NCI-H2081 treated with DMSO at 0.1 percent for 48 hours (cell line): ENCODE measurements at places on chromosomes 7 and 10.

GRCh38 chr10:8830048-8830447 is 775.6 kb downstream of the GATA3 start:
- no peak for DNase-seq

DNA sequence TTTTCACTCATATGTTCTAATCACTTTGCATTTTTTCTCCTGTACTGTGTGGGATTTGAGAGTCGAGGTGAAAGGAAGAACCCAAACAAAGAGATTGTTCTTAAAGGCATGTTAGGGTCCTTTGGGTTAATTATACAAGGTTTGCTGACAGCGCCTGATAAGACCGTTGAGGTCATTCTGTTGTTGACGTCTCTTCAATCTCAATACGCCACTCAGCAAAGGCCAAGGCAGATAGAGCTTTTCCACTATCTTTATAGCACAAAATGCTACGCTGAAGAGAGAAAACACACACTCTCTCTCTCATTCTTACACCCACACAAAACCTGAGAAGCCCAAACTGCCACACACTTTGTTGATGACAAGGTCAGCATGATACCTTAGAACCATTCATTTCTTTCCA is 228.7 kb downstream of the CNTNAP2 start:
- DNase-seq: no peak

- DNase-seq: no peak
Measured at GRCh38 chr10:51718804-51719291, 19.5 kb upstream of the CSTF2T start.

- no peak for DNase-seq
Measured at GRCh38 chr10:44575601-44576380, 190.9 kb upstream of the CXCL12 start.

DNA sequence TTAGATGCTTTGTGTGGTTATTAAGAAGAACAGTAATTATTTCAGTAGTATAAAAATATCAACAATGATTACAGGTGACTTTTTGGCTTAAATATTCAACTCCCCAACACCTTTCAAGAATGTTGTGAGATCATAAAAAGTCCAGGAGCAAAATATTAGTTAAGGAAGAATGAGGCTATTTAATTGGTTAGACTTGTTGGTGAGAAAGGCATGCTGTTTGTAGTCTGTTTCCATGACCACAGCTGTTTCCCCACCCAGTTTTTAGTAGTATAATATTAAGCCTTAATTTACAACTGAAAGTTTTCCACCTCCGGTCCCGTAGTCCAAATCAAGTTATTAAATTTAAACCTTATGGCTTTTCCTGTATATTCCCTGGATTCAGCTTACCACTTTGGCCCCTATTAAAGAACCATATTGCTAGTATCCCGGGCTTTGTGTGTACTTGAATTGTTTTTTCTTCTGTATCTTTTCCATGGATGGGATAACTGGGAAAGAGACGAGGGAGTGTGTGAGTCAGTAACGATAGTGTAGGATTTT is 133.3 kb downstream of the CELF2 start:
- no peak for DNase-seq

DNA sequence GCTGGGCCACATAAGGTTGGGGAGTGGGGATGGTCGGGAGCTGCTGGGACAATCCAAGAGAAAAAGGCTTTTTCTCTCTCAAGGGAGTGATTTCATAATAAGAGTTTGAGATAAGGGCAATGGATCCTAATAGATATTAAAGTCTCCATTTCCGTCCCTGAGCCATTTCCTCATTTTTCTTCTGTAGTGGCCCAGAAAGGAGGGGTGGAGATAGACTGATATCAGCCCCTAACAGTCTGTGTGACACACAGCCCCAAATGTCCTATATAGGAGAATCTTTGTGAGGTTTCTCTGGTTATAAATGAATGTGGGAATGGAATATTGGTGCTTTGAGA is 35.2 kb downstream of the PRSS2 start:
- DNase-seq: no peak

- no peak for DNase-seq
Measured at GRCh38 chr7:131769241-131769640, 212.8 kb upstream of the PODXL start.

GRCh38 chr10:89458291-89458690 is 43.9 kb downstream of the IFIT5 start:
- DNase-seq: no peak

DNA sequence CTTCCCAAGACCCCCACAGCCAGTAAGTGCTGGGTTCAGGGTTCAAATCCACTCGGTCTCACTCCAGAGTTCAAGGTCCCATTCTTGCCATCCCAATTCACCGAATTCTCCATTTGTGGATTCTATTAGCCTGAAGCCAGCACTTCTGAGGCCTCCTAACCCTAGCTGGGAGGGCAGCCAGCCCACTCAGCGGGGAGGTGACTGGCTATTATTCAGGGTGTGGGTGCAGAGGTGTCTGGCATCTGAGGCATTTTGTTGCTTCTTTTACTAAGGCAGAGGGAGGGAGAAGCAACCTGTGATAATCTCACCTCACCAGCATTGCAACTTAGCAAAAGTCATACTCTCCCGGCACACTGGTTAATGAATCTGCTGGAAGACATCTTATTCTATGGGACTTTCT is 8.7 kb upstream of the PTPRN2 start:
- DNase-seq: no peak

DNA sequence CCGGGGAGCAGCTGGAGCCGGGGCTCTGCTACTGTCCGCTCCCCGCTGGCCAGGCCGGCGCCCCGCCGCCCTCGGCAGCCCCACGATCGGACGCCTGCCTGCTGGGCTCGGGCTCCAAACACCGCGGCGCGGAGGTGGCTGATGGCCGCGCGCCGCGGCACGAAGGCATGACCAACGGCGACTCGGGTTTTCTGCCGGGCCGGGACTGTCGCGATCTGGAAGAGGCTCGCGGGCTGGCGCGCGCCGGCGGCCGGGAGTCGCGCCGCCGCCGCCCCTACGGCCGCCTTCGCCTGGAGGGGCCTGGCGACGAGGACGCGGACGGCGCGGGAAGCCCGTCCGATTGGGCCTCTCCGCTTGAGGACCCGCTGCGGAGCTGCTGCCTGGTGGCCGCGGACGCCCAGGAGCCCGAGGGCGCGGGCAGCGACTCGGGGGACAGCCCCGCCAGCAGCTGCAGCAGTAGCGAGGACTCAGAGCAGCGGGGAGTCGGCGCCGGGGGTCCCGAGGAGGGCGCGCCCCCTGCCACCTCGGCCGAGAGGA is 570 bp downstream of the TBC1D12 start:
- DNase-seq: no peak

GRCh38 chr10:125859128-125859817 is 21.8 kb downstream of the DHX32 start:
- no peak for DNase-seq

- no peak for DNase-seq
Measured at GRCh38 chr10:31134311-31134952, 102.8 kb upstream of the ZNF438 start.

DNA sequence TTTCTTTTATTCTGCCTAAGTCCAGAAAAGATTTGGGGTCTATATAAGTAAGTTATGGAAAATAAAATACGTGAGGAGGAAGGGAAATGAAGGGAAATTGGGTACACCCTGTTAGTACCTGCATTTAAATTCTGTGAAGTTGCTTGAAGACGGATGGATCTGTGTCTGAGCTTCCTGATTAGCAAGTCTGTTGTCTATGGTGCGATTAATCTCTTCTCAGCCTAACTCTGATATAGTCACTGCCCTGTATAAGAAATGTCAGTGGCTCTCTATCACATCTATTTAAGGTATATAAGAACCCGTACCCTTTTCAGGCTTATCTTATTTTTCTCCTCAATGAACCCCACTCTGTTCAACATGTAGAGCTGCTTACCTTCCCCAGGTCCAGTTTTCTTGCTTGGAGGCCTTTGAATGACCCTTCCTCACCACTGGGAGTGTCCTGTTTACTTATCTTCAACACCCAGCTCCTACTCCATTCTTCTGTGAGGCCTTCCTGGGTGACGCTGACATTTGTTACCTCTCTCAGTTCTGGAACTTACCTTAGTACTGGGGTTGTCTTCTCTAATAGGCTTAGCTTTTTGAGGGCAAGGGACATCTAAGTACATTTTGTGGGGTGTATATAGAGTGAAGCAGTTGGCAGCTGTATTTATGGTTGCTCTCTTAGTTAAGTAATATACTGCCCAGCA is 149.6 kb upstream of the PRPS1L1 start:
- DNase-seq: no peak

GRCh38 chr10:91677911-91678310 is 45.0 kb upstream of the PPP1R3C start:
- DNase-seq: no peak

GRCh38 chr7:98930921-98931320 is 52.6 kb downstream of the TRRAP start:
- no peak for DNase-seq

- no peak for DNase-seq
Measured at GRCh38 chr10:51960494-51960895, 261.1 kb upstream of the CSTF2T start.

GRCh38 chr10:75612904-75613684 is 181.7 kb downstream of the LRMDA start:
- no peak for DNase-seq

DNA sequence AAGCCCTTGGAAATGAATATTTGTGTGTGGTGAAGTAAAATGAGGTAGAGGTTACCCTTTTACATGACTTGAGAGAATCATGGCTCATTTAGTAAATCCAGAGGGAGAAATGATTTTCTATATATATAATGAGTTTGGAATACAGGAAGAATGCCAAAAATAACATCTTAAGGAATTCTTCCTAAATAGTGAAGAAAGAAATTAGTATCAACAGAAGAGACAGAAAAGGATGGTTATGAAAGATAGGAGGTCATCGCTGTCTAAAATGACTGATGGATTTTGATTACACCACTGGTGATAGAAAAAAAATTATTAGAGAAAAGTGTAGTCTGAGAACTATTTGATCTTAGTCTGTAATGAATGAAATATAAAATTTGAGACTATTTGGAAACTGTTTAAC is 283.0 kb downstream of the ADK start:
- no peak for DNase-seq

DNA sequence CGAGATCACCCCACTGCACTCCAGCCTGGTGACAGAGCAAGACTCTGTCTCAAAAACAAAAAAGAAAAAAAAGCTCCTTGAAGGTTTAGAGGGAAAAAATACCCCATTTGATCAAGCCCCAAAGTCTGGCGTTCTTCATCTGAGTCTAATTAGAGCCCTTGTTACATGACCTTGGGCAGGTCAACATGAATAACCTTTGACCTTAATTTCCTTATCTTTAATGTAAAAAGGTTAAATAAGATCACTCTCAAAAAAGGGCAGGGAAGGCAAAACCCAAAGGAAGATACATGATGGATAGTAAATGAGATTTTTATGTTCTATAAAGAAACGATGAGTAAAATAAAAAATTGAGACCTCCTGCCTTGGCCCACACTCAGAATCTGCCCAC is 40.3 kb downstream of the SLC37A3 start:
- no peak for DNase-seq

DNA sequence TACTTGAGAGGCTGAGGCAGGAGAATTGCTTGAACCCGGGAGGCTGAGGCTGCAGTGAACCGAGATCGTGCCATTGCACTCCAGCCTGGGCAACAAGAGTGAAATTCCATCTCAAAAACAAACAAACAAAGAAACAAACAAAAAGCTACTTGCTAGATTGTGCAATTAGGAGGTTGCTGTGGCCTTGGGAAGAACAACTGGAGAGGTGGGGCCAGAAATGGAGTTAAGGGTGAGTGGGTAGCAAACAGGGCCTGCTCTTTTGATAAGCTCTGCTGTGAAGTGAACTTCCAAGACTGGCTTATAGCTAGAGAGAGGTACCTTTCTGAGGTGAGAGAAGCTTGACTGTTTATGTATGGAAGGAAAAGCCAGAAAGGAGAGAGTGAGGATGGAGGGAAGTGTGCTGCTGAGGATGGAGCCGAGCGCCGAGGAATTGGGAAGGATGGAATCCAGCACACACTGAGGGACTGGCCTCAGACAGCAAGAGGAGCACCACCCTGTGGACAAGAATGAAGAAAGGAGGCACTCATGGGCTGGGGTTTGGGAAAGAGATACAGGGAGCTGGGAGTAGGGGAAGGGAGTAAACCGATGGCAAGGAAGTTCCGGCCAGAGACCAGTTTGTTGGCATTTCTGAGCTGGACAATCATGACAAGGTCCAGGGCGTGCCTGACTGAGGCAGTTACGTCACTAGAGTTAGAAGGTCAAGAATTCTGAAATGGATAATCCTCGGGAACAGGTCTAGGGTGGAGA is 7.0 kb upstream of the RPEL1 start:
- DNase-seq: no peak

- DNase-seq: no peak
Measured at GRCh38 chr7:115585015-115585718, 445.4 kb downstream of the TFEC start.

DNA sequence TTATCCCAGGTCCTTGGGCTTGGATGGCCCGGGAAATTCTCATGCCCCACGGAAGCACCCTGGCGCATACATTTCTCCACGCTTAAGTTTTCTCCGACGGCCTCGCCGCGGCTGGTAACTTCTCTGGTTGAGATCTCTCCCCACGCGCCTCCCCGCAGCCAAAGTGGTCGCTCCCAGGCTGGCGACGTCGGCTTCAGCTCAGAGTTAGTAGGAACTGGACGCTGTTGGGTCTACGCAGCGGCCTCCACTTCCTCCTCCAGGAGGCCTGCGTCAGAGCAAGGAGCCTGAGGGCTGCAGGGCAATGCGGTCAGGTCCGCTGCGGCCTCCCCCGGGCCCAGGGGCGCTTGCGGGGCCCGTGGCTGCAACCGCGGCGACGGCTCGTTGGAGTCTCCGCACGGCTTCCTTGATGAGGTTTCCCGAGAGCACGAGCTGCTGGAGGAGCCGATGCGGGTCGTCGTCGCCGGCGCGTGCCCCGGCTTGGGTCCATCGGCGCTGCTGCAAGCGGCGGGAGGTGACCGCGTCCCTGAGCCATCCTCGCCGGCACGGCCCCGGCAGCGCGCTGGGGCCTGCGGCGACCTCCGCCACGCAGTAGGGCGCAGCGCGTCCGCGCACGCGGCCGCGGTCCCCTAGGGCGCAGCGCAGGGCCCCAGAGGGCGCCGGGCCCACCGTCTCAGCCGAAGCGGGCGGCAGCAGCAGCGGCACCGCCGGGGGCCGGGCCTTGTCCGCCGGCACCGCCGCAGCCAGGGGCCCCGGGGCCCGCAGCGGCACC is 744 bp downstream of the FRAT2 start:
- DNase-seq: no peak

- DNase-seq: no peak
Measured at GRCh38 chr10:27285093-27285492, 44.5 kb upstream of the ACBD5 start.

- no peak for DNase-seq
Measured at GRCh38 chr7:116630357-116630756, 41.6 kb upstream of the MET start.
